ENCODE measurements at places on chromosomes 11 and 22. TPM values are rescaled to one million over a fixed set of nuclear protein-coding genes. Genes with fewer than 3 reads are reported as not detected.

TFIP11 gene
- total RNA-seq: 32.9 TPM

JRKL gene
- 11.3 TPM for total RNA-seq

DGAT2 gene
- total RNA-seq: 1.9 TPM

NRGN gene
- total RNA-seq: 3.6 TPM

PRR5L gene
- total RNA-seq: 3.7 TPM

IL10RA gene
- 1.6 TPM for total RNA-seq

DNA sequence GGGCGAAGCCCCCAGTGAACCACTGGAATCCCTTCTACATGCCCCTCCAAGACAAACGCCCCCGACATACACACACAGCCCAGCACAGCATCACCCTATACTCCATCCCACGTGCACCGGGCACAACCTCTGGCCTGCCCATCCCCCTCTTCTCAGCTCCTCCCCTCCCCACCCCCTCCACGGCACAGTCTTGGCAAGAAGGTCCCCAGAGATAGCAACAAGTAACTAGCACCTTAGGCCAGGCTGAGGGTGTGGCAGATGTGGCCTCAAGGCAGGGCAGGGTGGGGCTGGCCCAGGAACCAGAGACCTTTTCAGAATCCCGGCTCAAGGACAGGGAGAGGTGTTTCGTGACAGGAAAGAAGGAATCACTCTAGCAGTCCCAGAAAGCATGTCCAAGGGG is 54.3 kb downstream of the CYTH4 start:
- ATAC-seq: no peak

GRCh38 chr11:1748636-1749394 is 1.6 kb downstream of the IFITM10 start:
- ATAC-seq: peak; percentile 55

DNA sequence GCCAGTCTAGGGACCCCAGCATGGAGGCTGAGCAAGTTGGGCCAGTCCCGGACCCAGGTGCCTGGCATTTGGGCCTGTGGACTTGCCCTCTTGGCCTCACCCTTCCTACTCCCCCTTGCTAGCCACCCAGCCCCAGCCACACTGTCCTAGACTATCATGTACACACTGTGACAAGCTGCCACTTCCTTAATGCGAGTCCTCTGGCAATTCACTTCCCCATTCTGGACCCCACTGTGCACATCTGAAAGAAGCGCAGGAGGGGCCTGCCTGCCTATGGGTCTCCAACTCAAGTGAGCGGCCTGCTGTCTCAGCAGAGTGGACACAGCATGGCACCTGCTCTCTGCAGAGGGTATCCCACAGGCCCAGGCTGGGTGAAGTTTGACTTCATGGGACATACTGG is 68.5 kb upstream of the LMO1 start:
- ATAC-seq: no peak

- ATAC-seq: peak; percentile 60
Observed at GRCh38 chr11:119373921-119374631, 7.4 kb downstream of the USP2 start.

- ATAC-seq: no peak
Observed at GRCh38 chr22:45424241-45424731, 10.8 kb downstream of the RIBC2 start.

DNA sequence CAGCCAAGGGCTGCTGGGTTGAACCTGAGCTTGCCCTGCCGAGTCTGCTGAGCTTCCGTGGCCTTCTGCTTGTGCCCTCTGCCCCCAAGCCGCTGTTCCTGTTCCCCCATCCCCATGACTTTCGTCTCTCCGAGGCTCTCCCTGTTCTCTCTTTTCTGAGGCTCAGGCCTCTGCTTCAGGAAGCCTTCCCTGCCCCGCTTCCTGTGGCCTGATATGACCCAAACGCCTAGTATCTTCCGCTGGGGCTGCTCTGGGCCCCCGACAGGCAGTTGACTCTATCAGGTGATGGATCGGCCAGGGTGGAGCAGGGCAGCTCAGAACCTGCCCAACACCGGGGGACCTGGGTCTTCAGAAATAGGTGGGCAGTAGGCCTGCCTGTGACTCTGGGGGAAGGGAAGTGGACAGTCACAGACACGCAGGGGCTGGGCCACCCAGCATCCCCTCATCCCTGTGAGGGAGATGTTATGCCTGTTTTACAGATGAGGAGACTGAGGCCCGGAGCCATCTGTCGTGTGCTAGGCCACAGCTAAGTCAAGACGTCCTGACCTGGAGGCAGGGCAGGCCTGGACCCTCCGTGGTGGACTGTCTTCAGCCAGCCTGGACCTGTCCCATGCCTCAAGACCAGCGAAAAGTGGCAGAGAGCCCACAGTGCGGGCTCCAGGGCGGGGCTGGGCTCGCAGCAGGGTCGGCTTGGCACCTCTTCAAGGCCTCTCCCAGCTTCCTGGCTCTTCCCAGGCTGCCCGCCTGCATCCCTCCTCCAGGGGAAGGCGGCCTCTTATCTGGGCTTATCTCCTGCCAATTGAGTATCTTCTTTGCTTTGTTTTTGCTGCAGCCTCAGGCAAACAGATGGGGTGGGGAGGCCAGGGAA is 16.2 kb downstream of the BAD start:
- ATAC-seq: no peak

GRCh38 chr11:26827567-26828081 is 105.8 kb upstream of the SLC5A12 start:
- ATAC-seq: no peak

GRCh38 chr11:21446939-21447590 is 745.8 kb upstream of the ANO5 start:
- no peak for ATAC-seq

DNA sequence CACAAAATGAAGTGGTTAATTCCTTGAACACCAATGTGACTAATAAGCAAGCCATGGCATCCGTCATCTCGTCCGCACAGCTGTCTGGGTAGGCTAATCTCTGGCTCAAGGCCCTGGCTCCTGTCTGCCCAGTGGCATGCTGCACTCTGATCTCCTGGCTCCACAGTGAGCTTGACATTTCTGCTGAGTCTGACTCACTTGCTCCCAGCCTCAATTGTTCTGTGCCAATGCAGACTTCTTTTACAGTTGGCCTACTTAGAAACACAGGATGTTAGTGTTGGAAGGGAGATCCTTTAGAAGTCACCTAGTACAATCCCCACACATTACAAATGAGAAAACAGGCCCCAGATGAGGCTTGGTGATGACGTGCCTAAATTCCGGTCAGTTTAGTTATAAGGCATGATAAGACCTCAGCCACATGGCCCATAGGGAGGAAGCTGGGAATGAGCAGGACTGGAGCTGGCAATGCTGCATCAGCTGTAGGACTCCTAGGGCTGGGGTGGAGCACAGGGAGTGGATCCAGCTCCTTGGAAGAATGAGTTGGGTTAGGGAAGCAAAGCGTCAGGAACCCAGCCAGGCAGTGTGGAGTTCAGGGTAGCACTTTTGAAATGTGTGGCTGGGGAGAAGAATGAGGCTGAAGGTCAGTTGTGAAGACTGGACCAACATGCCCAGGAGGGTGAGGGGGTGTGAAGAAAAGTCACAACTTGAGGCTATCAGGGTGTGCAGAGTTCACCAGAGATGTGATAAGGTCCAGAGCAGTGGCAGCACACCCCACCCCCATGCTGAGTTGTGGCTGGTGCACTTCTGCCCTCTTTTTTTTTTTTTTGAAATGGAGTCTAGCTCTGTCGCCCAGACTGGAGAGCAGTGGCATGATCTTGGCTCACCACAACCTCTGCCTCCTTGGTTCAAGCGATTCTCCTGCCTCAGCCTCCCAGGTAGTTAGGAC is 70.2 kb upstream of the EED start:
- ATAC-seq: no peak

- ATAC-seq: peak; percentile 13
Observed at GRCh38 chr22:17257121-17258001, 38.1 kb upstream of the ADA2 start.

DNA sequence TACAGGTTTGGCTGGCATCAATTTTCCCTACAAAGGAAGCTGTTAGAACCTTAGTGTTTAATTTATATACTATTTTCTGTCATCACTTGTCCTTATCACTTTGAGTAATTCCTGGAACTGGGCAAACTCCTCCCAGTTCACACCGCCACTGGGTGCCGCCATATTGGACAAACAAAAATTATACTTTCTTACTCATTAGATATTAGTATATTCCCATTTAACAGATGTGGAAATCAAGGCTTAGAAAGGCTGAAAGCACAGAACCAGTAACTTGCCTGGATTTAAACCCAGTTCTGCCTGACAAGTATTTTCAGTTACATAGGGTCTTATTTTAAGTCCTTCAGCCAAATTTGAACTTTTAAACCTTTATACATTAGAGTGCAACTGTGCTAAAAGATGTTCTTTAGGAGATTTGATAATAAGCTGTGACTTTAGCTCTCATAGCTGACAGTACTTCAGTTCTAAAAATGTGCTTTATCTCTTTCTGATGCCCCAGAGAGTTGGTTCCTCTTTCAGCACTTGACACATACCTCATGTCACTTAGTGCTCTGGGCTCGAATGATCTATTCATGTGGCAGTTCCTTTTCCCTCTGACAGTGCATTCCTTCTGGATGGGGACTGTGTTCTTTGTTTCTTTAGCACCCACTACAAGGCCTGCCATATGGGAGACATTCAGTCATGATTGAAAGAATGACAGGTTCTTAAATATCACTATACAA is 25.4 kb downstream of the COA4 start:
- ATAC-seq: no peak

DNA sequence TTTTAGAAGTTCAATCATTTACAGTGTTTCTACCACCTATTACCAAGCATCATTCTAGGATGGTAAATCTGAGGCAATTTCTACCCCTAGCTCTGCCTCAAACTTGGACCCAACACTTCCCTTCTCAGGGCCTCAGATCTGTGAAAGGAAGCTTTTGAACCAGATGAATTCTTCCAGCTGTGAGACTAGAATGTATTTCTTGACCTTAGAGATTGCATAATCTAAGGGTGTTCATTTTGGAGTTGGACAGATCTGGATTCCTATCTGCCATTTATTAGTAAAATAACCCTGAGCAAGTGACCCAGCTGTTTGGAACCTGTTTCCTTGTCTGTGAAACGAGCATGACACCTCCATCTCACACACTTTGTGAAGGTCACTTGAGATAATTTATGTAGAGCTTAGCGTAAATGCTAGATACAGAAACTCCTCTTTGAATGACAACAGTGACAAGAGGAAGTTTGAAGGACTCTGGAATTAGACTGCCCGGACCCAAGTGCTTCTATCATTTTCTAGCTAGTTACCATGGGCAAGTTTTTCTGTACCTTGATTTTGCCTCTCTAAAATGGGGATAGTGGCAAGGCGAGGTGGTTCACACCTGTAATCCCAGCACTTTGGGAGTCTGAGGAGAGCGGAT is 3.8 kb upstream of the INTS5 start:
- ATAC-seq: no peak

GRCh38 chr22:45678961-45679912 is 7.6 kb downstream of the ATXN10 start:
- no peak for ATAC-seq

DNA sequence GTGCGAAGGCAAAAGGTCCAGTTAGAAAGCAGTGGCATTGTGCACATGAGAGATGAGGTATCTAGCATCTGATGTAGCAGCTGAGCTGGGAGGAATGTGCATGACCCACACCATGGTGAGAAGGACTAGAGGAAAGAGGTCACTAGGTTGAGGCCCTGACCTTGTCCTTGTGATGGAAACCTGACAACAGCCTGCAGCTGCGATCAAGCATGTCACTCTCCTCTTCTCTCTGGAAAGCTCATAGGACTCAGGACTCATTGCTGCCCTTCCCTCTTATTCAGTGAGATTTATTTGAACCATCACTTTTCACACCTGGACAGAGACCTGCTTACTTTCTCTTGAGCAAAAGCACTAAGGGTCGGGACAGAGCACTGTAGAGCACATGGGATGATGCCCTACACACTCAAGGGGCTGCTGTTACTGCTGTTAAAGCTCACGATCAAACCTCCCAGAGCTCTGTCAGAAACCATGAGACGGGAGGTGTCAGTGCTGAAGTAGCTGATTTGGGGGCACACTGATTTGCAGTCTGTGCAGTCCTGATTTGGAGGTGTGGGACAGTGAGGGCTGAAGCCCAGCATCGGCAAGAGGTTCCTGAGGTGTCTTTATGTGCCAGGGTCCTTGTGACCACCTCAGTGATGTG is 104.3 kb downstream of the VPREB1 start:
- ATAC-seq: no peak

DNA sequence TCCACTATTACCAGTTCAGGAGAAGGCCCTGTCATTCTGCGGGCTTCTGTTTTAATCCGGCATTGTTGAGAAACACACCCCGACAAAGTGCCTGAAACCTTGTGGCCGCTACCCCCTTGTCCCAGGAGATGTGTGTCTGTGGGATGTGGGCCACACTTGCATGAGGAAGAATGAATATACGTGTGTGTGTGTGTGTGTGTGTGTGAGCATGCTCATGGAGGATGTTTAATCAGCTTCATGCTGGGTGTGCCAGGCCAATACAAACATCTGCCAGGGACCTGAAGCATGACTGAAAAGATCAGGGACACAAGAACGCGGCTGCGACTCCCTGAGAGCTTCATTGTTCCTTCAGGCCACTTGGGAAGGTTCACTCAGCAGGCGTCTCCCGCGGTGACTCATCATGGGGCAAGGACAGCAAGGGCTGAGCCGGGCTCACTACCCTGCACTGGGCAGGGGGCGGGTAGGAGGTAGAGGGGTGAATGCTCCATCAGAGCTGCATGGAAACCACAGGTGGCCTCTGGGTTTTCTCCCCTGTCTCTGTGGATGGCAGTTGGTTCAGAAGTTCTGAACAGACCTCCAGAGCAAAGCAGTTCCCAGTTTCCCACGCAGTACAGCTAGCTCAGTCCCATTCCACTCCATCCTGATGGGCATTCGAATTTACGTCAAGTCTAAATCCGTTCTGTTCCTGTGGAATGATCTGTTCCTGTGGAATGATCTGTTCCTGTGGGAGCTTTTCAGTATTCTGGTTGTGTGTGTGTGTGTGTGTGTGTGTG is 7.0 kb upstream of the MALAT1 start:
- peak; percentile 40 for ATAC-seq

DNA sequence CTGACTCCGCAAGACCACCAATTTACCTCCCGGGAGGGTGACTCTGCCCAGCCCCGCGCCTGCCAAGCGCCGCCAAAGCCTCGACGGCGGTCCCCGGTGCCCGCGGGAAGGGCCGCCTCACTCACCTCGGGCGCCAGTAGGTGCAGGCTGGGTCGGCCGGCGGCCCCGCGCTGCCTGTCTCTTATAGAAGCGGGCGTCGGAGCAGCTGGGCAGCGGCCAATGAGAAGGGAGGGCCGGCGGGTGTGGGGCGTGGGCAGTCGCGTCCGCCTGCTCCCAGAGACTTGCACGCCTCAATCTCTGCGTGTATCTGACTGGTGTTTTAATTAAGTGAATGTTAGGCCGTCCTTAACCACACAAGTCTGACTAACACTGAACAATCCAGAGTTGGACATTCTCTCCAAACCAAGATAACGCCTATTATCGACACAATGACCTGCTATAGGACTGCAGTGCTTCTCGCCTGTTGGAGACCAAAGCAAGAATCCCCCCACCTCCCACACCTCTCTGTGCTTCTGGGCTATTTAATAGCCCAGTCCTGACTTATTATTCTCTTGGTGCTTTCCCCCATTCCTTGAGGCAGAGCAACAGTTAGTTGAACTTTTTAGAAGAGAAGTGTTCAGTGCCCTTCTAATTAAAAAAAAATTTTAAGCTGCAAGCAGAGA is at the start of gene TPH1:
Gene TPH1, minus strand, starts transcription at position 154 of the 662 bp plus-strand sequence. CDS start 5,507 bp downstream, outside the sequence.
- peak; percentile 73 for ATAC-seq

DNA sequence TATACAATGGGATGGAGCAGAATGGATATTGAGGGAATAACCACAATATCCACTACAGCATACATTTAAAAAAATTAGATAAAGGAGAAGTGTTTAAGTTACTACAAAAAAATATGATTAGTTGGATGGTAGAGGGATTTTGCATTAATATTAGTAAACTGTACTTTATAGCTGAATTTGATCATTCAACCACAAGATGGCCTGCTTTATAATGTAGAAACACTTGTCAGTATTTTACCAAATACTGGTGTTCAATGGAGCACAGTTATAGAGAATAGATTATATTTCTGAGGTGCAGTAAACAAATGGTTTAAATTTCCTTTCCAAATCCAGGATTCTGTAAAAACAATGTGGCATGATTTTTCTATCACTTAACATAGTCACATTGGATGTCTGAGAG is 818.8 kb upstream of the CHORDC1 start:
- no peak for ATAC-seq

All from motor neuron (in vitro differentiated cells).